AG08396 (cell line): ENCODE measurements at places on chromosomes 11 and 22.

- DNase-seq, result no peak
Measured at GRCh38 chr11:70397336-70397982, 870 bp upstream of the CTTN start.

- no peak for DNase-seq
Measured at GRCh38 chr11:8829556-8829955, 81.4 kb upstream of the AKIP1 start.

DNA sequence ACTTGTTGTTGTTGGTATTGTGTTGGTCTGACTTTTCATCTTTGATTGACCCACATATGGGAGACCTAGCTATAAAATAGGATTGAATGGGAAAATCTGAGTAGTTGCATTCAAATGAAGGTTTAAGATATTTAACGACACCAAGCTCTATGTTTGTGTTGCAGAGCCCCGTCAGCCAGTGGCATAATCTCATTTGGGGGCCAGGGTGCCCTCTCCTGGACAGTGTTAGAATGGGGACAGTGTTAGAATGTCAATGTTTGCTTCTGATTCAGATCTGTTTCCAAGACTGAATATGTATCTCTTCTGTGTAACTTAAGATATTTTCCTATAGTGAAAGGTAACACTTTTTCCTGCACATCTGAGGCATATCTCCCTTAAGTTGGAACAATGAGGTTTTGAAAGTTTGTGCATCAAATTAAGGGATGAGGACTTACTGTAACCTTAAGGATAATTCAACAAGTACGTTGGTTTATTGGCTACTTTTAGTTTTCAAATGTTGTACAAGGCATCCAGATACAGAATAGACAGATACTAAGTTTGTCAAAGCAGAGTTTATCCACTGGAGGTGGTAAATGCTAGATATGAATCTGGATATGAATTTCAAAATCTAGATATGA, 5.3 kb upstream of the OR52M1 start:
- DNase-seq, result peak; percentile 51

DNA sequence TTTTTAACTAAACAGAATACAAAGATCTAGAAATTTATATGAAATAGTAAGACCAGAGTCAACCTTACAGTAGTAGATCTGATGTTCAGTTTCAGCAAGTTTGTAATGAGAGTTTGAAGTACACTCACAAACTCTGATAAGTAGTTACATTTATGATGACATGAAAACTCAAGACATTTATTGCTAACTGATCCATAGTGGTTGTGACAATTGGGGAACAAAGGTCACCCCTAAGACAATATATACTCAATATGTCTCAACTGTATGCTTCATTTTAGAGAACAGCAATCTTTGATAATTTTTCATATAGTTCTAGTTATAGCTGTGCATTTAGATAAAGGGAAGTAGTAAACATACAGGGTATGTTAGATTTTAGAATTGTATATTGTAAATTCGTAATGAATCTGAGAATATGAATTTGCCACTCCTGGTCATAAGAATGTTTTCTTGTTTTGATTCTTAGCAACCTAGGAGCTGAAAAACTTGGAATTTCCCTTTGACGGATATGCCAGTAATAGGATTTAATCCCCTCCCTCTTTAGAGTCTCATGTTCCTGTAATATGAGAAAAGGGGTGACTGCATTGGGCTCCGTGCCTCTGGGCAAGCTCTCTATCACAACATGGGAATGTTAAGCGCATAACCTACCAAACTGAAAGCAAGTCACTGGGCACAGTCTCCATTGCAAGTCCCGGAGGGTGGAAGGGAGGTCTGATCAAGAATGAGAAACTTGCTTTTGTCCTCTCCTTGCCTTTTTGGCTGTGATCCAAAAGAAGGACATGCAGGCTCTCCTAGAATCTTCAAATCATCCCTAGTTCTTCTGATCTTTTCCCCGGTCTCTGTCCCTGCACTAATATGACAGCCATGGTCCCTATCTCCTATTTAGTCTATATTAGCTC, 11.4 kb downstream of the OR10D3 start:
- peak; percentile 20 for DNase-seq

DNA sequence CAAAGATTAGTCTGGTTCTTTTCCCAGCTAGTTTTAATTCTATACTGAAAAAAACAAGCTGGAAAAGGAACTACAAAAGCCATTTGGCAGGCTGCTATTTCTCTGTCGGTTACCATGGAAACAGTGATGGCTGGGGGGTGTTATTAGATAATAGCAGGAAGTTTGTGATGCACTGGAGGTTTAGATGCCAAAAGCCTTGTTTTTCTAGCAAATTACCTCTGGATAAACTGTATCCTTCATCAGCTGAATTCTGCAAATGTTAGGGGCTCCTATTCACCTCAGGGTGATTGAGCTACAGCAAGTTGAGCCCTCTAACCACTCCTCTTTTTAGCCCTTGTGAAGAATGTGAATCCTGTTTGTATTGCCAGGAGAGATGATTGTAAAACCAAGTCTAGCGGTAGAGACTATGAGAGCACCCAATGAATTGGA, 25.2 kb downstream of the ALKBH3 start:
- no peak for DNase-seq

GRCh38 chr11:73598719-73599379, 937 bp upstream of the FAM168A start:
- DNase-seq, result no peak

DNA sequence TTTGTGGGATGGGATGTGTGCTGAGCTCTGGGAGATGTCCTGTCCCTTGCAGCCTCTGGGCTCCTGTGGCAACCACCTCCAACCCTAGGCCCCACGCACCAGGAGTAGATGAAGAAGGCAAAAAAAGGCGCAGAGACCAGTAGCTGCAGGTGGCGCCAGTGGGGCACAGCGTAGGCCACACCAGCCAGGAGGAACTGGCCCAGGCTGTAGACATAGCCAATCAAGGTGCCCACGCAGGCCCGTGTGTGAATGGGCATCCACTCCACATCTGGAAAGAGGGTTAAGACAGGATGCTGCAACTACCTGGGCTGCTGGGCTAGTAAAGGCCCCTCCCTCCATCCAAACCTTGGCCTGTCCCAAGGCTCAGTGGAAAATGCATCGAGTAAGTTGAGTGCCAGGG, 3.0 kb downstream of the SLC22A6 start:
- no peak for DNase-seq

DNA sequence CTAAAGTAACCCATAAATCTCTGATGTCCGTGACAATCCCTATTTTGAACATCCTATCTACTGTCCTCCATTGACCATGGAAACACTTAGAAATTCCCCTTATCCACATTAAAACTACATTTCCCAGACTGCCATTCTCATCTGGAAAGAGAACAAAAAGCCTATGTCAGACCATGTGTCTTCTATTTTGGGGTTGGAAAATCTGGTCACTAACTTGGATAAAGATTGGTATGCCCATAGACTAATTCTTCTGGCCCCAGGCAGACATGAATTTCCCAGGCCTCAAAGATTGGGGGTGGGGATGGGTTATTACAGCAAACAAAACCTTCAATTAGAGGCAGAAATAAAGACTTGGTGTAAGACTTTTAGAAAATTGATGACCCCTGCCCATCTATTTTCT, 30.9 kb upstream of the CREB3L1 start:
- no peak for DNase-seq

DNA sequence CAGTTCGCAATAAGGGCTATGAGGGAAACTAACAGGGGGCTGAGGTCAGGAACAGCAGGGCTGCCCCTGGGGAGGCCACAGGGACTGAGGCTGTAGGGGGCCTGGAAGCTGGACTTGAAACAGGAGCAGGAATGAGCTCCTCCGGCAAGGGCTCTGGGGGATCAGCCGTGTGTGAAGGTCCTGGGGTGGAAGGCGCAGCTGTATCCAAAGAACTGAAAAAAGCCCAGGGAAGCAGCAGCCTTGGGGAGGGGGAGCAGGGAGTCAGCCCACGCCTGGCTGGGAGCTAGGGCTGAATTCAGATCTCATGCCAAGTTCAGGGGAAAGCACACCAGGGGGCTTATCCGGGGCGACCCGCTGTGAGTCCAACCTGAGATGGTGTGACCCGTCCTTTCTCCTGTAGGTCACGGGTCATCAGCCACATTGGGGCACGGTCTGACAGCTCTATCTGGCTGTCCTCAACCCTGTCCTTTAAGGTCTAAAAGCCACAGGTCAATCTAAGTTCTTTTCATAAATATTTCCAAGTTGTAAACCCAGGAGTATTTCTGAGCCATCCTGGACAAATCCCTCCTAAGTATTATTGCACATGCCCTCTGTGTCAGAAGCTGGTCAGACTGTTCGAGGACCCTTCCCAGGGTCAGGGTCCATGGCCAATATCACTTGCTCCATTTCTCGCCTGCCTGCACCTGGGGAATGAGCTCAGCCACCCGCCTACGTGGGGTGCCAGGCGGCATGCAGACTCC, 18.0 kb downstream of the TP53AIP1 start:
- DNase-seq, result no peak

GRCh38 chr11:100687054-100687629, at the start of gene ARHGAP42:
Gene ARHGAP42, plus strand, starts transcription at chr11:100687288. Its CDS starts 391 bp downstream, at chr11:100687679.
- peak; percentile 80 for DNase-seq

DNA sequence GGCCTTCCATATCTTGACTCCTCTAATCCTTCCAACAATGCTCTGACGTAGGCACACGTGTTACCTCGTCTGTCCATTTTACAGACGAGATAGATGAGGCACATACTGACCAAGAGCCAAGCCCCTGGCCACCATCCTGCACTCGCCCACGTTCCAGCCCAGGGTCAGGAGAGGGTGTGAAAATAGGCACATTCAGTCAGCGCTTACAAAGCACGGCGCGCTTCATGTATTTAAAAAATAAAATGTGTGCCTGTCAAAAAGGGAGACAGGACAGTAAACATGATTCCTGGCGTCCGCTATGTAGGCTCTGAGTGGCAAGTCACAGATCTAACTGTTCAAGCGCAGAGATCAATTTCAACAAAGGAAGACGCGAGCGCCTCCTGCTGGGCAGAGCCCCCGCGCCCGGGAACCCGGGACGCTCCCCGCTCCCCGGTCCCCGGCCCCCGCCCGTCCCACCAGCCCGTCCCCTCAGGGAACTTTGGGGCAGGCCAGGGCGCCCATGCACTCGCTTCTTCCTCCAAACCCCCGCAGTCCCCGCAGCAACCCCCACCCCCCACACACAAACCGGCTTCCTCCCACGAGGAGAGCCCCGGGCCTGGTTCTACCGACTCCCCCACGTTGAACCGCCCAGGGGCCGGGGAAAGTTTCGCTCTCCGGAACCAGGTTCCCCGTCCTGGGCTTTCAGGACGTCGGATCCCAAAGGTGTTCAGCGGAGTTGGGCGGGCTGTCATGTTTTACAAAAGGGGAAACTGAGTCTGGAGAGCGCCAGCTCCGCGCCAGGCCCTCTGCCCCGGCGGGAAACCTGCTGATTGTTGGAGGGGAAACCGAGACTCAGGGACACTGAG, 10.4 kb upstream of the C1QTNF6 start:
- peak; percentile 86 for DNase-seq

DNA sequence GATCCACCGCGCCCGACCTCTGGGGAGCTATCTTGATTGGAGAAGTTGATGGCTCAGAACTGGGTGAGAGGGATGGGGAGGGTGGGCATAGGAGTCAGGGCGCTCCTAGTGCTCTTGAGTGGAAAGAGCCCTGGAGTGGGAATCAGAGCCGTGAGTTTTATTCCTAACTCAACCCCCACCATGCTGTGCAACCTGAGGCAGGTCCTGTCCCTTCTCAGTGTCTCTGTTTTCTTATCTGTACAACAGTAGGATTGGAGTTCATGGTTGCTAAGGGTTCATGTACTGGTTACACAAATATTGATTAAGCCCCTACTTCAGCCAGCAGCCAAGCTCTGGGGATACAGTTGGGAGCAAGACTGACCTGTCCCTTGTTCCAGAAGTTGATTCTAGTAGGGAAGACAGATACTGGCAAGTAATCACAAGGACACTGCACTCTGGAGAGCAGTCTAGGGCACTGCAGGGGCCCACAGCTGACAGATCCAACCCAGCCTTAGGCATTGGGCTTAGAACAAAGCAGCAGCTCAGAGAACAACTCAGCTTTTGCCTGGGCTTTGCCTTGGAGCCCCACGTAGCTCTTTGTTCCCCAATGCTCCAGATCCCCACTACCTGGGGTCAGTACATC, 12.4 kb upstream of the DAGLA start:
- DNase-seq, result no peak

- DNase-seq, result no peak
Measured at GRCh38 chr11:85483861-85484260, 143.3 kb downstream of the DLG2 start.

GRCh38 chr22:38951734-38952133, 5.7 kb upstream of the APOBEC3A start:
- DNase-seq, result no peak

GRCh38 chr11:115707180-115707905, 203.1 kb upstream of the CADM1 start:
- DNase-seq, result no peak

DNA sequence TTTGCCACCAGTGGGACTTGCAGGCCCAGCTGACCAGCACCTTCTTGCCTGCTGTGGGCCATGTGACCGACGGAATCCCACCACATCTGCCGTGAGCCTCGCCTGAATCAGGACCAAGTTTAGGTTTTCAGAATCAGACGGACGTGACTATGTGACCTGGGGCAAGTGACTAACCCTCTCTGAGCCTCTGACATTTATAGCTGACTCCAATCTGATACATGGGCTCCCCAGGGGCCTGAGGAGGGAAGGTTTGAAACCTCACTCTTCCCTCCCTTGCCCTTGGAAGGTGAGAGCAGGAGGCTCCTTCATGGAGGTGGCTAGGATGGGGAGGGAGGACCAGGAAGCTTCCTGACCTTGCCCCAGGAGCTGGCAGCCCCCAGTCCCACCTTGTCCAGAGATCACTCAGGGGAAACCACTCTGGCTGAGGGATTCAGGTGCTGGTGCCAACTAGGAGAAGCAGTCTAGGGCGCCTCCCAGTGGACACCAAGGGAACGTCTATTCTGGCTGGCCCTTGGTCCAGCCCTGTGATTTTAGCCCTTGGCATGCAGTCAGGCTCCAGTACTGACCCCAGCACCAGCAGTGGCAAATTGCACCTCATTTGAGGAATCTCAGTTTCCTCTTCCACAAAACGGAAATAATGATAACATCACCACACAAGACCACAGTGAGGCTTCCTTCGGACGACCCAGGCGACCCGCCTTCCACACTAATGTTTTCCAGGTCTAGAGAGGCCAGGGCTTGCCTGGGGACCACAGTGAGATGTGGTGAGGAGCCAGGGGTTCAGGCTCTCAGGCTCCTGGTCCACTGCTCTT, 47.2 kb upstream of the SYT7 start:
- DNase-seq, result peak; percentile 81

DNA sequence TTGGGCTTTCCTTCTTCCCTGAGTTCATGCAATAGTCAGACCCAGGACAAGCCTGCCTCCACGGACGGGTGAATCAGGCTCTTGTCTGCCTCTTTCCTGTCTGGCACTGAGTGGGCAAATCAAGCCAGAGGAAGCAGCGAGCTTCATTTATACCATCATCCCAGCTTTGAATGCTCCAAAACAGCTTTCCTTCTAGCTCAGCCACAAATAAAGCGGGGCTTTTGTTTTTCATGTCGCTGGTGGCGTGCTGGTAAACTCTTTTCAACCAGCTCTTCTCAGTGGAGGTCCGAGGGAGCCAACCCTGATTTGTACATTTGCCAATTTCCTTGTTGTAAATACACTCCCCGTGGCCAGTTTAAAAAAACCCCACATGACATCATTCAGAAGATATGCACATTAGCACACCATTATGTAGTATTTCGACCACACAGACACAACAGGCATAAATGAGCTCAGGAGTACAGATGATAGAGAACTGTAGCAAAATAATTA, 8.6 kb downstream of the C11orf91 start:
- DNase-seq, result peak; percentile 62
